Activated T-helper 2 cell treated with anti-CD3 and anti-CD28 coated beads, Interferon-gamma antibody, Interleukin-2, Interleukin-4, amounts not matched to agents 10 μg/mL and 5 μg/mL and 100 μg/mL, durations not matched to agents 14 hours and 24 hours and 36 hours (primary cell): ENCODE measurements at places on chromosomes 2 and 18. TPM values are rescaled to one million over a fixed set of nuclear protein-coding genes. Genes with fewer than 3 reads are reported as not detected.

GRCh38 chr2:41966920-41967319 lies 80.9 kb upstream of the PKDCC start:
- no peak for DNase-seq
- no peak overlapping the region for H3K4me3 ChIP-seq
- H3K36me3 ChIP-seq = no peaks in the 10 kb centered on the region
- H3K27ac ChIP-seq = no peak overlapping the region

DNA sequence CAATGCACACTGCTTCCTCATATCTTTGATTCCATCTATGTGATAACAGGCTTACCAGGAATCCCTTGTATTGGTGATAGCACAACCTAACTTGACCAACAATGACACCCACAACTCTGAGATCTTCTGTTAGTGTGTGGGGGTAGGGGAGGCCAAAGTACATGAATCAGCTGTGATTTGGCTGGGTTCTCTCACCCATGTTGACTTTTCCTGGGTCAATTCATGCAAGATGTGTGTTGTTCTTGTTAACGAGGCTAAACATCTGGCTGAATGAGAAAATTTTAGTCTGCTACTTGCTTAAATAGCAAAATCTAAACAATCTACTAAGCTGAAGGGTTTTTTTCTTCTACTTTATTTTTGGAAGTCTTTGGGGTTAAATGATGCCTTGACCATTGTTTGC lies 341.2 kb upstream of the SLC14A2 start:
- no peaks in the 10 kb centered on the region for H3K36me3 ChIP-seq
- DNase-seq = no peak
- H3K27ac ChIP-seq = no peak overlapping the region
- H3K4me1 ChIP-seq = no peaks in the 10 kb centered on the region

- no peak for DNase-seq
- H3K27ac ChIP-seq = no peak overlapping the region
- no peaks in the 10 kb centered on the region for H3K36me3 ChIP-seq
- no peaks in the 10 kb centered on the region for H3K27me3 ChIP-seq
- no peaks in the 10 kb centered on the region for H3K4me1 ChIP-seq
Measured at GRCh38 chr18:61443081-61443725, 110.0 kb downstream of the CDH20 start.

GRCh38 chr2:221063568-221063967 lies 508.5 kb downstream of the EPHA4 start:
- H3K27me3 ChIP-seq = no peaks in the 10 kb centered on the region
- H3K27ac ChIP-seq = no peak overlapping the region
- DNase-seq = no peak
- H3K4me3 ChIP-seq = no peak overlapping the region
- H3K36me3 ChIP-seq = no peaks in the 10 kb centered on the region
- H3K4me1 ChIP-seq = no peaks in the 10 kb centered on the region

DNA sequence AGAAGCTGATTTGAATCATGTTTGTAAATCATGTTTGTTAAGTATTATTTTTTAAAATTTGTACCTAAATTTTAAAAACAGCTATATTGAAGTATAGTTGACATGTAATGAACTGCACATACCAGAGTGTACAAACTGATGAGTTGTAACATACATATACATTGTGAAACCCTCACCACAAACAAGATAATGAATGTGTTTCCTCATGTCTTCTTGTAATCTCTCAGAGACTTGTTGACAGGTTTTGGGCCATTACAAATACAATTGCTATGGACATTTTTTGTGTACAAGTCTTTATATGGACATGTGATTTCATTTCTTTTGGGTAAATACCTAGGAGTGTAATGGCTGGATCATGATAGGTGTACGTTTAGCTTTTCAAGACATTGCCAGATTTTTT lies 21.5 kb downstream of the WDR43 start:
- no peak overlapping the region for H3K4me3 ChIP-seq
- H3K27me3 ChIP-seq = no peaks in the 10 kb centered on the region
- peaks cover 65% of the 10 kb centered on the region for H3K36me3 ChIP-seq
- DNase-seq = no peak
- H3K27ac ChIP-seq = no peak overlapping the region

DNA sequence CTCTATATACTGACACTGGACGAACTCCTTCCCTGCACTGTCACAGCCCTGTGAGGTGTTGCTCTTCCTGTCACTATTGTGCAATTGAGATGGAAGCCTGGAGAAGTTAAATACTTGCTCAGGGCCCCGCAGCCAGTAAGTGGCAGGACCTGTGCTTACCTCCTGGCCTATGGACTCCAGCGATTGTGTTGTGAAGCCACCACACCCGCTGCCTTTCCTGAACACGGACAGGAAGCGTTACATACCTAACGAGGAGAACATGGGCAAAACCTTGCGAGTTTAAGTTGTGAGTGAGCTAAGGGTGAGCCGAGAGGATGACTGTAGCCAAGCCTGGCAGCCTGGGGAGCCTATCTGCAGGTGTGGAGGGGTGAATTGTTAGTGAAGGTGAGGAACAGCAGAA lies 26.1 kb downstream of the RAB31 start:
- no peak for DNase-seq
- no peak overlapping the region for H3K27ac ChIP-seq
- H3K36me3 ChIP-seq = no peaks in the 10 kb centered on the region
- H3K4me1 ChIP-seq = peaks cover 5% of the 10 kb centered on the region
- peaks cover 15% of the 10 kb centered on the region for H3K27me3 ChIP-seq

GRCh38 chr18:45567123-45567522 lies 48.2 kb upstream of the SLC14A2 start:
- no peaks in the 10 kb centered on the region for H3K36me3 ChIP-seq
- H3K4me1 ChIP-seq = no peaks in the 10 kb centered on the region
- H3K4me3 ChIP-seq = no peak overlapping the region

GRCh38 chr2:106197878-106198277 lies 3.8 kb upstream of the UXS1 start:
- no peak for DNase-seq
- H3K27ac ChIP-seq = no peak overlapping the region
- H3K4me1 ChIP-seq = peaks cover 9% of the 10 kb centered on the region

- peaks cover 4% of the 10 kb centered on the region for H3K36me3 ChIP-seq
- peaks cover 3% of the 10 kb centered on the region for H3K27me3 ChIP-seq
- no peak for DNase-seq
- no peak overlapping the region for H3K27ac ChIP-seq
- H3K4me1 ChIP-seq = peaks cover 29% of the 10 kb centered on the region
- H3K4me3 ChIP-seq = no peak overlapping the region
Measured at GRCh38 chr2:74188018-74188601, 9.4 kb upstream of the MOB1A start.

PAIP2B gene
- total RNA-seq = 0.84 and 0.94 TPM in 2 replicates

LHCGR gene
- total RNA-seq = not detected in 2 replicates

SP110 gene
- 114 and 121 TPM in 2 replicates for total RNA-seq

SCTR gene
- not detected in 2 replicates for total RNA-seq

KCNS3 gene
- 0.16 and 0.48 TPM in 2 replicates for total RNA-seq

TMEFF2 gene
- total RNA-seq = not detected in 2 replicates

TMEM200C gene
- total RNA-seq = 0.02 TPM in 1 of 2 replicates, not detected in the other
